ENCODE measurements at places on chromosomes 3 and 15.

DNA sequence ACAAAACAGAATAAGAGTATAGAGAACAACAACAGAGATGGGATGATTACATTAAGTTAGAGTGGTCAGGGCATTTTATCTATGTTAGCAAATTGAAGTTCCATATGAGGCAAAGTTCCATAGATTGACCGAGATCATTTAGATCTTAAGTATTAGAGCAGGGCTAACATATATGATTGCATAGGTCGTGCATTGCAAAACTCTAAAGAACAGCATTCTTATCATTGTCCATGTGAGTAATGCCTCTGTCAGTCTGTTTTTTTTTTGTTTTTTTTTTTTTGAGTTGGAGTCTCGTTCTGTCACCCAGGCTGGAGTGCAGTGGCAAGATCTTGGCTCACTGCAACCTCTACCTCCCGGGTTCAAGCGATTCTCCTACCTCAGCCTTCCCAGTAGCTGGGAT lies 341.7 kb upstream of the KCNH8 start:
- DNase-seq, result no peak

- no peak for DNase-seq
These were observed 56.1 kb upstream of the GK5 start for GRCh38 chr3:142281474-142281873.

DNA sequence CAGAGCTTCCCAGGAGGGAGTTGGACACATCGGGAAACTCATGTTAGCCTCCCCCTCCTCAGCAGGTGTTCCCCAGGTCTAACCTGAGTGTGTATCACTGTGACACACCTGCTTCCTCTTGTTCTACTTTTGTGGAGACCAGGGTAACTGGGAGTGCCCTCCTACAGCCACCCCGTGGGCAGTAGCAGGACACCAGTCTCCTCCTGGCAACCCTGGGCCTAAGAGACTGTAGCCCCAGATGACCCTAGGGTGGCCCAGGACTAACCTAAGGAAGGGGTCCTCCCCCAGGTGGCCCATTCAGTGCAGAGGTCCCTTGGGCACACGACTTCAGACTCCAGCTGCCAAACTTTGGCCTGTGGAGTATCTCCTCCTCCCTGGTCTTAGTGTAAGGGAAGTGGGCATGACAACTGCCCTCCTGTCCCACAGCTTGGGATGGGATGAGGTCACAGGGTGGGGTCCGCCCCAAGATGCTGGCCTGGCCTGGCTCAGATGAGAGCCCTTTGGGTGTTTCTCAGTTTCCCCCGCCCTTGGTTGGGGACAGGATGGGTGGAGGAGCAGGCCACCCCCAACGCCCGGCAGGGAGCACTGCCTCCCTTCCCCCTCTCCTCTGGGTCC lies 4.8 kb downstream of the CSK start:
- no peak for DNase-seq

- DNase-seq, result peak; percentile 49
These were observed at the start of gene SLC9C1 for GRCh38 chr3:112293368-112294321. Gene SLC9C1, minus strand, starts transcription at chr3:112294216. Its CDS starts 7,425 bp downstream, at chr3:112286791.

GRCh38 chr15:59321000-59321689 lies 51.5 kb downstream of the MYO1E start:
- DNase-seq, result no peak

DNA sequence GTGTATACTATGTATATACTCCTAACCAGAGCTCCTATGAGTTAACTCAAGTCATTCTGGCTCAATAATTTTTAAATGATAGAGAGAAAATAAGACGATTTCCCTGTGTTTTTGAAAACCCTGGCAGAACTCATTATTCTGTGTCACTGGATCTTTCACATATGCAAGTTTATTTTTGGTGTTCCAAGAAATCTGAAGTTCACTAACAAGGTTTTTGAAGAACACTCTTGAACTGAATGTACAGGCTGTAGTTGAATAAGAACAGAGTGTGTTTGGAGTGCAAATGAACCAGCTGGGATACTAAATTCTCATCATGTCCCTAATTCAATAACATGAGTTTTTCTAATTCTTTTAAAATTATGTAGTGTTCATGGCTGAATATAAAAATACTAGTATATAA lies 466.9 kb upstream of the SUCLG2 start:
- DNase-seq, result no peak

DNA sequence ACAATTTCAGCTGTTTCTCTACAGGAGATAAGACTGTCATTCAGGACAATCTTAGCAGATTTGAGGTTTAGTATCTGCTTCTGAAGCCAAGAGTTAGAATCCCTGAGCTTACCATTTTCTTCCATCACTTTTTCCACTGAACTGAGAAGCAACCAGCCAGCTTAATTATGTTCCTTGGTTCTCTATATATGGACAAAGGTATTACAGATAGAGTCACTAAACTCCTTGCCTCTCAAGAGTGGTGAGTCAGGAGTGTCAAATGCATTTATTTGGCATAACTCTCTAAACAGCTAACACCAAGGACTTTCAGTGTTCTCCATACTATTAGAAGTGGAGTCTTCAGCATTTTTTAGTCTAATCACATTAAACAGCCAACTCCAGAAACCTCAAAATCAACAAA lies 239.3 kb downstream of the ALCAM start:
- DNase-seq, result no peak

GRCh38 chr3:112751564-112752512 lies 94.8 kb downstream of the CD200R1L start:
- DNase-seq, result no peak

- DNase-seq, result no peak
These were observed 6.0 kb upstream of the ACAD9 start for GRCh38 chr3:128873244-128874022.

DNA sequence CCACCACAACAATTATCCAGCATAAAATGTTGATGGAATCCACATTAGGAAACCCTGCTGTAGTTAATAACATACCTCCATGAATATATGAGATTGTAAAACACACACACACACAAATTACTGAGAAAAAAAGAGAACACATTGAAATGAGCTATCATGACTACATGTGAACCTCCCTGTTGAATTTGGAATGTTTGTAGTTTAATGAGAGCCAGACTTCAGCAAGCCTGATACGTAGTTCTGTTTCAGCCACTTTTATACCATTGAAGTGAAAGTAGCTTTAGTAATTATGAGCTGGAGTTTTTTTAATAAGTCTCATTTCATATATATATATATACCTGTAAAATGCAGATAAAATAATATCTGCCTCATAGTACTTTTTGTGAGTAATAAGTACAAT lies 1146.4 kb downstream of the NAALADL2 start:
- no peak for DNase-seq

- no peak for DNase-seq
These were observed 304.6 kb downstream of the RPLP1 start for GRCh38 chr15:69757186-69757585.

GRCh38 chr3:100329800-100330489 lies 4.6 kb upstream of the NIT2 start:
- no peak for DNase-seq

- DNase-seq, result no peak
These were observed 10.5 kb upstream of the RPL29 start for GRCh38 chr3:52006017-52006819.

DNA sequence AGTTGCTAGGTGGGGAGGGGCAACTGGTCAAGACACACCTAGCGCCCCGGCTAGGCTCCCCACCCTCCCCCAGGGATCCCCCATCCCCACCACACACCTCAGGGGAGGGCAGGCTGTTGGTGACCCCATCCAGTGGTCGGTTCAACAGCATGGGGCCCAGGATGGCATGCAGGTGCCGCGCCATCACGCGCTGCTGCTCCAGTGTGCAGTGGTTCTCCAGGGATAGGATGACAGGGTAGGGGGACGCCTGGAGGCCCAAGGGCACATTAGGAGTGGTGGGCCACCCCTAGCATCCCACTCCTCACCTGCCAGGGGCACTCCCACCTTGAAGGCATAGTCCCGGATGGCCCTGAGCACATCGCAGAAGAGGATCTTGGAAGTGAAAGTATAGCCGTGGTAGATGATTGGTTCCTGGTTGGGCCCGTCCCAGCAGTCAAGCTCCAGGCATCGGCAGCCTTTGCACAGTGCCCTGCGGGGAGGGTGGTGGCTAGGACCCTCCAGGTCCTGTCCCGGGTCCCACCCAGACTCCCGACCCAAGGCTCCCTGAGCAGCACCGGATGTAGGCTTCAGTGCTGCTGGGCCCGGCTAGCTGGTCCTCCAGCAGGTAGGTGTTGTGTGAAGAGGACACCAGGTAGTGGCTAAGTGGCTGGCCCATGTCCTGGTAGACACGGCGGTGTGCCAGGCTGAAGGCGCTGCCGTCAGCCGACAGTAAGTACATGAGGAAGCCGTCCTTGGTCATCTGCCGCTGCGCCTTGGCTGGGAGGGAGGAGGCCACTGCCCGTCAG lies 19.4 kb downstream of the VILL start:
- no peak for DNase-seq

GRCh38 chr3:178385280-178385952 lies 150.8 kb upstream of the KCNMB2 start:
- peak; percentile 33 for DNase-seq

DNA sequence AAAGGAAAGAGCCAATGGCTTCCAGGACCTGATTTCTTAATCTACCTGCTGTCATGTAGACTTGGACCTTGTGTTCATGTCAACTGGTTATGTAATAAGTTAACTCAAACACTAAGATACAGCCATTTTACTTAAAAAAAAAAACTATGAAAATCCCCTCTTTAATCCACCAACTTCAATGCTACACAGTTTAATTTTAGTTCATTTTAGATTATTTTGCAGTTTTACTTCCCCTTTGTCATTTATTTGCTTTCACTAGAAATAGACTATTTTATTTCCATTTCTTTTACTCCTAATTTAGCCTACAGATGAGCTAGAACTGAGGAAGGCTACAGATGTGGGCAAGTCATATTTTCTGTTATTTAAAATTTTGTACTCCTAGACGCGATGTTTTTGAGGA lies 10.7 kb upstream of the DNAJC13 start:
- DNase-seq, result no peak

GRCh38 chr15:29570121-29570947 lies 251.9 kb downstream of the TJP1 start:
- no peak for DNase-seq

GRCh38 chr3:53170325-53171063 lies 9.5 kb downstream of the PRKCD start:
- DNase-seq, result no peak

- DNase-seq, result no peak
These were observed 27.8 kb downstream of the PDCD6IP start for GRCh38 chr3:33826206-33826605.

- DNase-seq, result peak; percentile 81
These were observed 339.0 kb upstream of the PROK2 start for GRCh38 chr3:72123908-72124441.

DNA sequence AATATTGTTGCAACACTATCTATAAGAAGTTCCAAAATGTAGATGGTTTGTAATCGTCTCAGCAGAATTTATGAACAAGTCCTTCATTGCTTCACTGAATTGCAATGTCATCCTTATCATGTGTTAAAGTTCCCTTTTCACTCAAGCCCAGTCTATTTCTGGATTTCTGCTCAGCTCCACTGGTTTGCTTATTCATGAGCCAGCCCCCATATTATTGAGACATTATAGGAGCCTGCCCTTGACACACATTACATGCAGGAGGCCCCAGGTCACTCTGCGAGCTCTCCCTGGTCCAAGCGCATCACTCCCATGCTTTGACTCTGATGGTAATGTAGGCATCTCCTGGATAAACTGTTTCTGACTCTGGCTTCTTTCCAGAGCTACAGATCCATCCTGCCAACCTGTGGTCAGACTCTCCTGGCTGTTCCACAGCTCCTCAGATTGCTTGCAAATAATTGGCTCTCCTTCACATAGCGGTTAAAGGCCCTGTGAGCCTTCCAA lies 56.9 kb downstream of the ABTB1 start:
- DNase-seq, result no peak

GRCh38 chr15:91609231-91609630 lies 244.3 kb upstream of the SLCO3A1 start:
- DNase-seq, result no peak

DNA sequence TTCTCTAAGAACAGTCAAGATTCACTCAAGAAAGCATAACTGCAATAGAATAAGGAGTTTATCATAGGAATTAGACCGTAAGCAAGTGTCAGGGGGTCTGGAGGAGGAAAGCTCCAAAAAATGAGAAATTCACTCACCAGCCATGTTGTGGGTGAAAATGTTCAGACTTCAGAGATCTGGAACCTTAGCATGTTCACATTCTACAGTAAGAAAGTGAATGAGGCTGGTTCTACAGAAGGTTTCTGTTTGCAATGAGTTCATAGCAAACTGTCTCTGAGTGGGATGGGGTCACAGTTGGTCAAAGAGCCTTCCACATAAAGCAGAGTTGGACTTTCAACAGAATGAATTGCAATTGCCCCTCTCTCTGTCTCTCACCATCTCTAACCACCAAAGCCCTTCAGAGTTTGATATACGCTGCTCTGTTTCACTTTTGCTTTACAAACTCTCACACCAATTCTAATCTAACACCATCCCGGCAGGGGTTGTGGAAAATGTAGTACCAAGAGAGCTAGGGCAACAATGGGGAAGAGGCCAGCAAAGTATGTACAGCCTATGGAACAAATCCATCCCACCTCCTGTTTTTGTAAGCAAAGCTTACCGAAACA lies 581.8 kb upstream of the UBE2E2 start:
- DNase-seq, result no peak

DNA sequence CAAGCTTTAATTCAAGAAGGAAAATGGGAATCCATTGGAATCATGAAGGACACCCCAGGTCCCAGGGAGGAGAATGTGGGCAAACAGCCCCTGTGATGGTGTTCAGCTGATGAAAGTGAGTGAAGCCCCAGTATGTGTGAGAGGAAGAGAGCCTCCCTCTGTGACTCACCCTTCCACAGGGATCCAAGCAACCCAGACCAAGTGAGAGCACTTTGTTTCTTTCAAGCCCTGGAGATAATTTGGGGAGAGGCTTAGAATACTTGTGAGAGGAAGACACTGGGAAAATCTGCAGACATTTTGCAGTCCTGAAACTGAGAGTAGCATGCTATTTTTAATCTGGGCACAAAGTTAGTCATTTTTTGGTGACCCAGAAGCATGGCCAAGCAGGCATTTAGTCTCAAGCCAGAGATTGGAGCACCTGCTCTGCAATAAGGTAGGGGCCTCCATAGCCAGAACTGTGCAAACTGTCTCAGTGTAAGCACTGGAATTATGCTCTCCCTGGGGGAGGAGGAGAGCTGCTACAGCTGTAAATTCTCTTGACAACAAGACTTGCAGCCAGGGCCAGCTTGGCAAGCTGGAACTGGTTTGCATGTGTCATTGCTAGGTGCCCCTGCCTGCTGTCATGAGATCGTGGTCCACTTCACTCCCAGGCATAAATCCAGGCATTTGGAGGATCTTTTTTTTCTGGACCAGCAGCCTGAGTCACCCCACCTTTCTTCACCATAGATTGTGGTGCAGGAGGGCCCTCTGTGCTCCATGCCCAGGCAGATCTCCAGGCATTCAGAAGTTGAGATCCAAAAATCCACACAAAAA lies 537.8 kb upstream of the DPPA4 start:
- no peak for DNase-seq
